ENCODE measurements at places on chromosomes 13 and 19.

GRCh38 chr19:50303558-50303957, 25.6 kb downstream of the KCNC3 start:
- DNase-seq, result no peak

GRCh38 chr13:96052656-96053002, 572 bp downstream of the UGGT2 start:
- DNase-seq, result peak; percentile 41

DNA sequence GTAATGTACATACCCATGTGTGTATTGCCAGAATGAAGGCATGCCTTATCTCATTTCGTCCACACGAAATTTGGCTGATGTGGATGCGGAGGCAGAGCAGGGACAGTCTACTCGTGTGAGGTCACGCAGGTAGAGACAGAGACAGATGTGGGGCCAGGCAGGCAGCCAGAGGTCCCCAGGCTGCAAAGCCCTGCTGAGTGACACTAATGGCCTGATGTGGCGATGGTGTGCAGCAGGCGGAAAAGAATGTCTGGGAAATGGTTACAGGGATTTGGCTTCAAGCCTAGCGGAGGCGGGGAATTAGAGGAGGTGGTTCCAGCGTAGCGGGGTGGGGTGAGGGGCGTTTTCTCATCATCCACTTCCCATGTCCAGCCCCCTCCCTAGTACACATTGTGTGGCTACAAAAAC, 4.2 kb upstream of the IZUMO2 start:
- no peak for DNase-seq

- no peak for DNase-seq
Measured at GRCh38 chr19:52946322-52947310, 16.1 kb downstream of the ZNF816 start.

GRCh38 chr19:46449228-46449627, 20.5 kb upstream of the PNMA8C start:
- no peak for DNase-seq

- peak; percentile 31 for DNase-seq
Measured at GRCh38 chr19:51794885-51795490, at the start of gene FPR3. Gene FPR3 (plus strand): TSS chr19:51795157. CDS start chr19:51823749, 28,592 bp downstream.

GRCh38 chr13:30307971-30308290, 580 bp upstream of the KATNAL1 start:
- DNase-seq, result no peak

Data from CD14-positive monocyte (primary cell).